Cortex of kidney (tissue), 1 donor: ENCODE measurements at places on chromosomes 11 and 22.

GRCh38 chr11:10374386-10374785 is 69.5 kb downstream of the ADM start:
- DNase-seq, result no peak

DNA sequence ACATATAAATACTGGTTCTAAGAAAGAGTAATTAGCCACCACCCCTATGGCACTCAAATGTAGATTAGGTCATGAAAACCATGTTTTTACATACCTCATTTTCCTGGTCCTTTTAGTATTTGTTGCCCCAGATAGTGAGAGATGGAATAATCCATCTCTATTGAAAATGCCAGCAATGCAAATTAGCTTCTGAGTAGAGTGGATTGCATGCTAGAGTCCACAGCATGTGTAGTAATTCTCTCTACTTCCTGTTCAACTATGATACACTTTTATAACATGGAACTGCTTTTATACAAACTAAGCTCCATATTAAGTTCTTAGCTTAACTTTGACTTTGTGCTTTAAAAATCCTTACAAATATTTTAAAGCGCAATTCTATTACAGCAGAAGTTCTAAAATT is 73.2 kb downstream of the TRPC6 start:
- DNase-seq, result no peak

GRCh38 chr11:95577716-95578460 is 211.7 kb downstream of the FAM76B start:
- DNase-seq, result no peak

DNA sequence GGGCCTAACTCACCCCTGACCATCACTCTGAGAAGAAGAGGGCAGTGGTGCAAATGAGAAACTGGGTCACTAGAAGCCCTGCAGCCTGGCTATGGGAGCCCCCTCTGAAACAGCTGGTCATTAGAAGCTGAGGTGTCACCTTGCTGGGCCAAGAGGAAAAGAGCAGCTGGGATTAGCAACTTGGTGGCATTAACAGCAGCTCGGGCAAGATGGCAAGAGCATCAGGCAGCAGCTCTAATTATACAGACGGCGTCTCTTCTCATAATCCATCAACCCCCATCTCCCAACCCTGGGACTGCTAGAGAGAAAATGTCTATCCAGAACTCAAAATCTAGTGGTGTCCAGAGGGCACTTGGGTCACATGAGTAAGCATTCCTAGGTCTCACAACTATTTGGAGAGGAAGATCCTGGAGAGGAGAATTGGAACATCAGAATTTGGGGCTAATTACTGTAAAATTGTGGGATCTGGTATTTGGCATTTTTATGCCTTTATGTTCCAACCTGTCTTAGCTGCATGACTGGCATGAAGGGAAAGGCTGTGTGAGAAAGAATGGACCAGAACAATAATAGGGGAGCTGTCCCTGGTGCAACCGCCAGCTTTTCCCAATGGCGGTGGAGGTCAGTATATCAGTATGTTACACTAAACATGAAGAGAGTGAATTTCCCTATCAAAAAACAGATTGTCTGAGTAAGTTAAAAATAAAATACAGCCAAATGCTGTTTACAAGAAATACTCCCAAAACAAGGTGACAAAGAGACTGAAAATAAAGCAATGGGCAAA is 7.6 kb upstream of the LMO1 start:
- DNase-seq, result no peak

- DNase-seq, result no peak
These were observed 36.3 kb downstream of the MRE11 start for GRCh38 chr11:94457118-94458029.

DNA sequence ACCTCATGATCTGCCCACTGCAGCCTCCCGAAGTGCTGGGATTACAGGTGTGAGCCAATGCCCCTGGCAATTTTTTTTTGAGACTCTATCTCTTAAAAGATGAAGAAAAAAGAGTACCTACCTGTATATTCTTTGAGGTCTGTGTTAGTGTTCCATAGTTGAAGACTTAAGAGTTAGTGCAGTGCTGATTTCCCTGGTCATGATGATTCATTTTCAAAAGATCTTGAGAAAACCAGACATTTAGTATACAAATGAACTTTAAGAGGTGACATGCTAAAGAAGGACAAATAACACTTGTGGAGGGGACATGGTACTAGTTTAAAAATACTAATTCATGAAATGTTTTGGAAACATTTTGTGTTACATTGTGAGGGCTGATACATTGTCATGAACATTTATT is 17.7 kb downstream of the CBL start:
- DNase-seq, result no peak

GRCh38 chr22:50722048-50722701 is 15.8 kb upstream of the ACR start:
- no peak for DNase-seq

GRCh38 chr11:110711776-110712658 is at the start of gene ARHGAP20:
Gene ARHGAP20, minus strand, starts transcription at chr11:110712437. Its CDS starts 206 bp downstream, at chr11:110712231.
- no peak for DNase-seq

GRCh38 chr22:42863349-42863961 is 6.4 kb upstream of the ARFGAP3 start:
- no peak for DNase-seq
